Heart right ventricle (tissue), 16 donors: ENCODE measurements at places on chromosomes 7 and 10. TPM values are rescaled to one million over a fixed set of nuclear protein-coding genes. Genes with fewer than 3 reads are reported as not detected.

IDI2 gene
- total RNA-seq = not detected

DNA sequence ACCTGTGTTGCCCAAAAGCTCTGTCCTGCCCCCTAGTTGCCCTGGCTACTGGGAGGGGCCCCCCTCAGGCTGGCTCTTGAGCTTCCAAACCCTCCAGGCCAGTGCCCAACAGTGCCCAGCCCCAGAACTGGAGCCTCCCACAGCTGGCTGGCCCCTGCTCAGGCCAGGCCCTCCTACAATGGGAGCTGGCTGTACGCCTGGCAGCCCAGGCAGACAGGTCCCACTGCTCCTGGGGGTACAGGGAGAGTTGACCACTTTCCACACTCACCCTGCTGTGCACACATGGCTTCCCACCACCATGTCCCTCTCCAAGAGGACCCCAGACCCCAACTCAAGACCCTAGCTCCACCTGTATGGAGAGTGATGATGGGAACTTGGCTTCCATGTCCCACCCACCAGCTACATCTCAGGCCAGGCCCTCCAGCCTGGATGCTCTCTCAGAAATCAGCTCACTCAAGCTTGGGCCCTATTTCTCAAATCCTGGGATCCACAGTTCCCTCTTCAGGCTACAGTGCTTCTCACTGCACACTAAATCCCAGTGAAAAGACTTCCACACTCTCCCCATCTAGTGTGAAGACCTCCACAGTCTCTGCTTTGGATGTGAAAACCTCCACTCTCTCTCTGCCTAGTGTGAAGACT lies 92.6 kb downstream of the OAT start:
- no peak overlapping the region for H3K4me3 ChIP-seq
- no peak overlapping the region for H3K27ac ChIP-seq
- no peaks in the 10 kb centered on the region for H3K36me3 ChIP-seq
- H3K4me1 ChIP-seq = no peaks in the 10 kb centered on the region

DNA sequence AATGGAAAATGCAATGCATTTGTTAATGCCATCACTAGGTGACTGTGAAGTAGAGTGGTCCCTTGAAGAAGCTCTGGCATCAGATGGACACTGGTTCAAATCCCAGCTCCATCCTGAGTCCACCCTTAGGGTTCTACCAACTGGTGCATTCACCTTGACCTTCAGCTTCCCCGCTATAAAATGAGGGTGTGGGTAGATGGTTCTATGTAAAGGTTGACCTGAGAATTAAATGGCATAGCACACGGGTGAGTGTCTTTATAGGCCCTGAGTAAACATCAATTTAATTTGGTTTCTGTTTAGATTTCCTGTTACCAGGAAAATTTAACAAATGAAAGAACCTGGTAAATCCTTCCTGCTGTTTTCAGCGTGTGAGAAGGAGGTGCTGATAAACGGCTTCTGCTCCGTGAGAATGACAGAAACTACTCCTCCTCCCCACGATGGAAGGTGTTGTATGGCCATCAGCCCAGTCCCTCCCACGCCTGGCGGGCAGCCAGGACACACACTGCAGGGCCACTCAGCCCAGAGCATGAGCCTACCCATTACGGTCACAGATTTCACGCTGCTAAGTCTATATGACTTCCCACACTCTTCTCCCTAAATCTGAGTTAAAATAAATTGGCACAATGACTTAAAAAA lies 210.1 kb downstream of the TNS3 start:
- peak overlapping the region; percentile 28 for H3K27ac ChIP-seq
- H3K4me1 ChIP-seq = peaks cover 5% of the 10 kb centered on the region
- peaks cover 22% of the 10 kb centered on the region for H3K36me3 ChIP-seq
- no peaks in the 10 kb centered on the region for H3K27me3 ChIP-seq
- no peak overlapping the region for H3K4me3 ChIP-seq

TFPI2 gene
- total RNA-seq = 2.0 TPM

TMEM196 gene
- not detected for total RNA-seq

GRCh38 chr10:82653244-82654155 lies 778.5 kb downstream of the NRG3 start:
- no peak for DNase-seq
- no peaks in the 10 kb centered on the region for H3K27me3 ChIP-seq
- no peak overlapping the region for H3K27ac ChIP-seq

AKR1C8 gene
- total RNA-seq = not detected

DNA sequence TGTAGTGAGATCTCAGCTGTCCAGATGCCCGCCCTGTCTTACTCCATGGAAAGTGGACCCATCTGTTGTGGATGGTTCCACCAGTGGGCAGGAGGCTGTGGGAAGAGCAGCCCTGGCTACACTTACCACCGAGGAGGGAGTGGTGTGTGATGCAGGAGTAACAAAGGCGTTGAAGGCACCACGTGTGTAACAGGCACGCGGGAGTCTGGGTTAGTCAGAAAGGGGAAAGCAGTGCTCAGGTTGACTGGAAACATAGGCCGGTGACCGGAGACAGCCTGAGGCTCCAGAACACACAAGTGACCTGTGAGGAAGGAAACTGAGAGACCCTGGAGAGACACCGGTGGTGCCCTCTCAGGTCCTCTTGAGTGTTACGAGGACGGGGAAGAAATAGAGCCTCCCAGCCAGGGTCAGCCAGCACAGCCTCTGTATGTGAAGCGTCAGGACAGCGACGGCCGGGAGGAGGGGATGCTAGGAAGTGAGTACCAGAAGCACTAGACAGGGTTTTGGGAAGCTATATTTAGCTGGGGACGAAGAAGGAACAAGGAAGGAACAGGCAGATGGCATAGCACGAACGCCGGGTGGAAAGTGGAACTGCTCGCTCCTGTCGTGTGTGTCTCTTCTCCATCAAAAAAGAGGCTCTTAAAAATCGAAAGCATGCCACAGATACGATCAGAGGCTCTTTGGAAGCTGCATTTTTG lies 51.7 kb downstream of the DAGLB start:
- peak overlapping the region; percentile 46 for H3K27ac ChIP-seq
- peak; percentile 31 for DNase-seq
- H3K4me3 ChIP-seq = peak overlapping the region; percentile 10
- no peaks in the 10 kb centered on the region for H3K27me3 ChIP-seq

DNA sequence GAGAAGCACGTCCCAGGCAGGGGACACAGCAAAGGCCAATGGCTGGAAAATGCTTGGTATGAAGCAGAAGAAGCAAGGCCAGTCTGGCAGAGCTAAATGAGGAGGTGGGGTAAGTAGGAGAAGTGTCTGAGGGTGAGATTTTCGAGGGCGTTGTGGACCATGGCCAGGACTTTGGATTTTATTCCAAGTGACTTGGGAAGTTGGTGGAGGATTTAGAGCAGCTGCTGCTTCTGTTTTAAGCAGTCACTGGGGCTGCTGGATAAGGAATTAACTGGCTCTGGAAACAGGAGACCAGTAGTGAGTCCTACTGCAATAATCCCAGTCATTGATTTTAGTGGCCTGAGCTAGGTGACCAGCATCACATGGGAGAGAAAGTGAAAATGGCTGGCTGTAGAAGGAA lies 67.6 kb upstream of the GSDME start:
- H3K27me3 ChIP-seq = no peaks in the 10 kb centered on the region
- H3K36me3 ChIP-seq = no peaks in the 10 kb centered on the region
- DNase-seq = no peak
- no peak overlapping the region for H3K4me3 ChIP-seq
- H3K4me1 ChIP-seq = peaks cover 10% of the 10 kb centered on the region
- H3K27ac ChIP-seq = no peak overlapping the region

OR13A1 gene
- not detected for total RNA-seq

AGAP9 gene
- 4.1 TPM for total RNA-seq

DNA sequence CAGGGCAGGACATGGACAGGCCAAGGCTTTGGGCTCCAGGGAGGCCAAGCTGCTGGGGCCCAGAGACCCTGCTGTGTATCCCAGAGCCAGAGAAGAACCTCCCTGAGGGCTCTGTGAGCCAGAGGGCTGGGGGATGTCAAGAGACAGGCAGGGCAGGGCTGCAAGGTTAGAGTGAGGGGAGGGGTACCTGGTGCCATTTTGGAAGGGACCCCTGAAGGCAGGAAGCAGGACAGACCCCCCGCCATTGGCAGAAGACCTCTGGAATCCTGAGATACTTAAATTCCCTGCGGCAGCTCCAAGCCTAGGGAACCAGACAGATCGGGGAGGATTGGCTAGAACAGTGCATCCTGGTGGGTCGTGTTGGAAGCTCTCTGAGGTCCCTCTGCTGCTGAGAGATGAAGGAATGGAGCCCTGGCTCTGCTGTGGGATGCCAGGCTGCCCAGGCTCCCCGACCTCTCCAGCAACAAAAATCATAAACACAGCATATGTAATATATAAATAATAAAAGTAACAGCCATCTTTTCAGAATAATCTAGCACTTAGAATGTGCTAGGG lies 75.0 kb downstream of the LHPP start:
- H3K36me3 ChIP-seq = no peaks in the 10 kb centered on the region
- no peaks in the 10 kb centered on the region for H3K27me3 ChIP-seq
- no peak overlapping the region for H3K4me3 ChIP-seq
- peaks cover 5% of the 10 kb centered on the region for H3K4me1 ChIP-seq
- no peak overlapping the region for H3K27ac ChIP-seq
- DNase-seq = no peak

DNA sequence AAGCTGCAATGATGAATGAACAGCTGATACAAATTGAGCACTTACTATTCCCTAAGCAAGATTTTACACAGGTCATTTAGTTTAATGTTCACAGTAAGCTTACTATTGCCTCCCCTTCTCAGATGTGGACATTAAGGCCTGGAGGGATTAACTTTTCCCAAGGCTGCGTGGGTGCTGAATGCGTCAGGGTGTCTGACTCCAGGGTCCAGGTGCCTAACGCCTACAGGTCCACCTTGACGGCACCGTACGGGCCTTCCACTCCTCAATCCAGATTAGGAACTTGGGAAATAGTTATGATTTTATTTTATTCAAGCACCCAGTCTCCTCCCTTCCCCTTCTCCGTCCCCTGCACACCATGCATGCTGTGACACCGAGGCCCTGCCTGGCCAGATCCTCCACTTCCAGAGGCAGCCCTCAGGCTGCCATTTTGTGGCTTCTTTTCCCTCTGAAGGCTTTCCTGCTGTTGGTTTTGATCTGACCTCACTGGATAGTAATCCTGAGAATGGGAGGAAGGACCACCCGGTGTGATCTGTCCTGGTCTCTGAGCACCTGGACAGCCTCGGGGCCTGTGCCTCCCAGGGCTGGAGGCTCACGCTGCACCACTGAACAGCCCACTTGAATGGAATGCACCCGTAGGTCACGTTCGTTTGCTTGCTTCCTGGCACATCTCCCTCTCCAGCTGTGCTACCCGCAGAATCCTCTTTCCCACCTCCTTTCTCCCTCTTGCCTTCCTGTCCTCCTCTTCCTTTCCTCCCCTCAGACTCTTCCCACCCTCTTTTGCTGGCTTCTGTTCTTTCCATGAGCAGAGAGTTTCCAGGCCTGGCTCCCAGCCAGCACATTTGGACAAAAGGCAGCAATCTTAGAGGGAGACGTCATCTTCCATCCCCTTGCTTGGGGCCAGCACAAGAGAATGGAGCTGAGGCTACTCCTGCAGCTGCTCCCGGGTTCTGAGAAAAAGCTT lies 14.4 kb downstream of the DENND2A start:
- peak; percentile 91 for DNase-seq
- H3K4me1 ChIP-seq = peaks cover 79% of the 10 kb centered on the region
- H3K27ac ChIP-seq = peak overlapping the region; percentile 71
- H3K4me3 ChIP-seq = no peak overlapping the region
- no peaks in the 10 kb centered on the region for H3K27me3 ChIP-seq

DNA sequence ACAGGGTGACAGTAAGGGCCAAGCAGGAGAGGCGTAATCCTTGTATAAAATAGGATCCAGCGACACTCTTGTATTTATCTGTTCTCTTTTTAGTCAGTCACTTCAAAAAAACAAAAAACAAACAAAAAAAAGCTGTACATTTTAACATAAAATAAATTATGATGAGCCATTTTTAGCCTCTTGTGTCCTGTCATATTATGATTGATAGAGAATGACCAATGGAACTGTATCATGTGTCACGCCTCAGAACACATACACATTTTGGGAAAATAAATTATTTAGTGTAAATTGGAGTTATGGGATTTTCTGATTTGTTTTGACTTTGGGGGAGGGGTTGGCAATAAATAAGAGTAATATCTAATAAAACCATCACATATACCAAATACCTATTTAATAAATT lies 79.3 kb upstream of the SAMD8 start:
- no peak overlapping the region for H3K27ac ChIP-seq
- peaks cover 39% of the 10 kb centered on the region for H3K36me3 ChIP-seq
- no peak for DNase-seq
- H3K4me1 ChIP-seq = peaks cover 6% of the 10 kb centered on the region

DNA sequence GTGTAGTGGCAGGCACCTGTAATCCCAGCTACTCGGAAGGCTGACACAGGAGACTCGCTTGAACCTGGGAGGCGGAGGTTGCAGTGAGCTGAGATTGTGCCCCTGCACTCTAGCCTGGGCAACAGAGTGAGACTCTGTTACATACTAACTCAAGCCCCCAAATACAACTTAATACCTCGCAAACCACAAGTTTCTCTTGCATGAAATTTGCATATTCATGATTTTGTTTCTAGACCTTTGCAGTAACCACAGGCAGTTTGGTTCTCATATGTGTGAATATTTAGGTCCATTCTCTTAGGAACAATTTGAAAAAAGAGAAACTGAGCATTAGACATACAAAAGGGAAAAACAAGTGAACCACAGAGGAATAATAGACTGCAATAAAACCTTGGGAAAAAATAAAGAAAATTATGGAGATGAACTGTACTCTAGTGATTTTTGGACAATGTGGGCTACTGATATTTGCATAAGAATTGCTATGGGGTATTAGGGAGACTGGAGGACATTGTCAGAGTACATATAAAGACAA lies 77.0 kb downstream of the ZNF277 start:
- H3K27ac ChIP-seq = no peak overlapping the region
- no peaks in the 10 kb centered on the region for H3K27me3 ChIP-seq
- no peaks in the 10 kb centered on the region for H3K4me1 ChIP-seq
- no peak overlapping the region for H3K4me3 ChIP-seq
- DNase-seq = no peak

- no peak overlapping the region for H3K27ac ChIP-seq
- H3K4me1 ChIP-seq = no peaks in the 10 kb centered on the region
- H3K27me3 ChIP-seq = no peaks in the 10 kb centered on the region
- no peaks in the 10 kb centered on the region for H3K36me3 ChIP-seq
- DNase-seq = no peak
- no peak overlapping the region for H3K4me3 ChIP-seq
Observed at GRCh38 chr10:28778524-28778923, 101.2 kb downstream of the BAMBI start.

LIPN gene
- not detected for total RNA-seq

LRRD1 gene
- total RNA-seq = 0.08 TPM

DNA sequence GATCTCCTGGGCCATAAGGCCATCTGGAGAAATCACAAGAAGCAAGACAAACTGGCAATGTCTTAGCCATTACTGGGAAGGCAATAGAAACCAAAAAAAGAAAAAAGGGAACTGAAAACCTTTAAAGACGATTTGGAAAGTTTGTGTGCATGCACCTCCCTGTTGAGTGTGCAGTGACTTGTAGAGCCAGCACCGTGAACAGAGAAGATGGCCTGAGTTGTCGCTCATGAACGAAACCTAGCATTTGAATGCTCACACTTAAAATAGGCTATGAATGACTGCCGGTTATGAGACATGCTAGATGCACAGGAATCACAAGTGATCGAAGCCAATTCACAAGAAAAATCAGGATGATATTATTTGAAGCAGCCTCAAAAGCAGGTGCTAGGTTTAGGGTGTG lies 151.3 kb upstream of the ADO start:
- DNase-seq = no peak
- H3K4me3 ChIP-seq = no peak overlapping the region
- no peaks in the 10 kb centered on the region for H3K4me1 ChIP-seq
- H3K36me3 ChIP-seq = no peaks in the 10 kb centered on the region
- H3K27ac ChIP-seq = no peak overlapping the region
- no peaks in the 10 kb centered on the region for H3K27me3 ChIP-seq

ADARB2 gene
- total RNA-seq = 0.14 TPM

SPOCK2 gene
- 4.8 TPM for total RNA-seq

- H3K4me1 ChIP-seq = no peaks in the 10 kb centered on the region
- H3K4me3 ChIP-seq = no peak overlapping the region
- no peaks in the 10 kb centered on the region for H3K27me3 ChIP-seq
- no peaks in the 10 kb centered on the region for H3K36me3 ChIP-seq
- no peak overlapping the region for H3K27ac ChIP-seq
Observed at GRCh38 chr7:8015100-8015745, 46.6 kb downstream of the GLCCI1 start.

PODXL gene
- 51.0 TPM for total RNA-seq
